Nephron progenitor cell (in vitro differentiated cells): ENCODE measurements at places on chromosomes 5 and 9.

- DNase-seq, result no peak
These were observed 103.5 kb upstream of the NR3C1 start for GRCh38 chr5:143506836-143507552.

GRCh38 chr5:74684900-74685851 lies at the start of gene HEXB:
HEXB (plus strand) TSS chr5:74685233; CDS start chr5:74685261, 28 bp downstream.
- DNase-seq, result peak; percentile 85

DNA sequence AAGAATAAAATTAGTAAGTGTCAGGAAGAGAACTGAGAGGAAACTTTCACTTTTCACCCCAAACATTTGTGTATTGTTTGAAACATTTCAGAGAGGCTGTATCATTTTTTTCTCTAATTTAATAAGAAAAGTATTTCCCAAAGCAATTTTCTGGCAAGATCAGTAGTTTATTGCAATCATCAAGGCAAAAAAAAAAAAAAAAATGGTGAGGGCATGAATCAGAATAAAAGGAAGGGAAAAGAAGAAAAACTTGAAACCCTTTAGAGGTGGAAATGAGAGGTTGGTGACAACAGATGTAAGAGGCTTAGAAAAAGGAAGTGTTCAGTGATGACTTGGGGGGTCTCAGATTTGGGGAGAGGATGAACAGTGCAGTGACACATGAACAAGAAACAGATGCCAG lies 13.3 kb downstream of the SHC3 start:
- no peak for DNase-seq

- no peak for DNase-seq
These were observed 27.5 kb downstream of the ADRB2 start for GRCh38 chr5:148853868-148854267.

DNA sequence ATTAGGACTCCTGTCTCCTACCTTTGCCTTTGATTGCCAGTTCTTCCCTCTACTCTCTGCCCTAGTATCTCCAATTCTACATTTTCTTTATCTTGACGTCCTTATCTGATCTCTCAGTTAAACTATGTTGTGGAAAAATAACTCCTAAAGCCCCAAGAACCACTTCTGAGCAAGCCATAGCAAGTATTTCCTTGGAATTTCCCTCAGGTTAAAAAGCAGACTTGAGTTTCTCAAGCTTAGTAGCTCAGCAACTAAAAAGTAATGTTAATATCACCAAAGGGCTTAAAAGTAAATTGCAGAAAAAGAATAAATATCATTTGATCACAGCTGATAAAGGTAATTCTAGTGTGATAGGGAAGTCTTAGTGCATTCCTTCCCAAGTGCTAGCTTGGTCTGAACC lies 13.2 kb upstream of the HSPB3 start:
- DNase-seq, result no peak

- DNase-seq, result no peak
These were observed 34.9 kb downstream of the GABRA6 start for GRCh38 chr5:161720460-161720859.

- DNase-seq, result no peak
These were observed 180.6 kb downstream of the MACROH2A1 start for GRCh38 chr5:135218486-135218755.

- no peak for DNase-seq
These were observed 38.7 kb downstream of the NEURL1B start for GRCh38 chr5:172679628-172680212.

- DNase-seq, result no peak
These were observed 29.8 kb downstream of the VAV2 start for GRCh38 chr9:133962341-133962740.

- DNase-seq, result no peak
These were observed 28.7 kb upstream of the ECM2 start for GRCh38 chr9:92564504-92564903.

DNA sequence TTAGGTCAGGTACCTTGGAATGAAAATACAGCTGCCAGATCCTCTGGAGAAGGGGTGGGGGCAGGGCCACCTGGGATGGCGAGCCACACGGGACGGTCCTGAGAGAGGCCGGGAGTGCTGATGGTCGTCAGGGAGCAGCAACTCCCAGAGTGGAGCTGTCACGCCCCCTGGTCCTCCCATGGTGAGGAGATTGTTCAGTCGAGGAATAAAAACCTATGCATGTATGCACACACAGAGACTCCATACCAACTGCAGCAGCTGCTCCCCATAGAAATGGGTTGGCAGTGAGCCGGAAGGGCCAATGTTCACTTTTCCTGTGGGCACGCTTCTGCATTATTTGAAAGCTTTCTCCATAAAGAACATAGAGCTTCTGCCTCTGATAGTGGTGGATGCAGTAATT lies 45.2 kb upstream of the SEMA4D start:
- no peak for DNase-seq

DNA sequence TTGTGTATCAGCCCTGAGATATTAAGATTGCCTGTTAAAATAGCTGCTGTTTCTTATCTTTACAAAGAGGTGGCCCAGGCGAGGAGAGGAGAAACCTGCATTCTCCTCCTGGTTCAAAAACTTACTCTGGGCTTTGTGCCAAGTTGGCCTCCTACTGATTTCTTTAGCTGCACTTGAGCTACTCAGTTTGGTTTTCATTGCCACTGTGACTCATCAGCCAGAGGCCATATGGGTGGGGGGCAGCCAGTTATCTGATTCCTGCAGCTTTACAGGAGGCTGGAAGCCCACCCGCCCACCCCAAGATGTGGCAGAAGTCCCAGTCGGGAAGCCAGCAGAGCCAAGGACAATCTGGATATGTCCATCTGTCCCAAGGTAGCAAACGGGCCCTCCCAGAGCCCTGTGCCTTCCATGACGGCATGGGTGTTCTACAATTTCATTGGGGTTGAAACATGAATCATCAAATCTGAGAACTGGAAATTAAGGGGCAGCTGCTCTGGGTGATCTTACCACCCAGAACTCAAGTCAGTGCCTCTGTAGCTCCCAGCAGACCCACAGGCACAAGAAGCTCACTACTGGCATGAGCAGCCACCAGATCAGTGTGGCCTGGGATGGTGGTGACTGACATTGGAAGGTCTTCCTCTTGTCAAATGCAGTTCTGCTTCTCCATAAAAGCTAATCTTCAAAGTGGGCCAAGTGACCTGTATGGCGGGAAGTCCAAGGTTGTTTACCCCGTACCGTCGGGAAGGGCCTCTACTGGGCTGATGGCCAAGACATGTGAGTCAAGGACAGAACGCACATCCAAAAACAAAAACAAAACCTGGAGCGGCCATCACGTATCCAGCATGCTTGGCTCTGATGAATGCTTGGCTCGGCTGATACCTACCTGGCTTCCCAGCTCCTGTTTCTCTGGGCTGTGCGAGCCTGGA lies 15.6 kb downstream of the FCN2 start:
- no peak for DNase-seq

- no peak for DNase-seq
These were observed 144.5 kb downstream of the GCNT1 start for GRCh38 chr9:76603448-76603895.

DNA sequence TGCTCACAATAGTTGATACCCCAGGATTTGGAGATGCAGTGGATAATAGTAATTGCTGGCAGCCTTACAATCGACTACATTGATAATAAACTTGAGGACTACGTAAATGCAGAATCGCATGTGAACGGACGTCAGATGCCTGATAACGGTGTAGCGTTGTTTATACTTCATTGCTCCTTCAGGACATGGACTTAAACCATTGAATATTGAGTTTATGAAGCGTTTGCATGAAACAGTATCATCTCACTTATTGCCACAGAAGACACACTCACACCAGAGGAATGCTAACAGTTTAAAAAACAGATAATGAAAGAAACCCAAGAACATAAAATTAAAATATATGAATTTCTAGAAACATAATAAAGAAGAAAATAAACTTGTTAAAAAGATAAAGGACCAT lies 101.6 kb downstream of the GABBR2 start:
- no peak for DNase-seq

- no peak for DNase-seq
These were observed 159.7 kb upstream of the VLDLR start for GRCh38 chr9:2461892-2462291.

DNA sequence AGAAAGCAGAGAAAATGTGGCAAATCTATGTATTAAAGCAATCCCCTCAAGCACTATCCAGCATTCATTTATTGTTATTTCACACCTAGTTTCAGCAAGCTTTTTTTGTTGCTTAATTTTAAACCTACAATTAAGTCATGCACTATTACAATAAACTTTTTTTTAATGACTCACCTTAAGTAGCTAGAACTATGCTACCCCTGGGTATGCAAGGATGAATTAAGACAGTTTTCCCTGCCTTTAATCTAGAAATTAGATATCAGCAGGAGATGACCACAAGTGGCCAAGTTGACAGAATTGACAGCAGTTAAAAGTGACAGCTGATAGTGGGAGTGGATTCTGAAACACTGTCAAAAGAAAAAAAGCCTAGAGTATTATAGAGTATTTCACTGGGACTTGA lies 20.0 kb downstream of the ITGA1 start:
- DNase-seq, result no peak

- DNase-seq, result no peak
These were observed 967 bp downstream of the ANKRD31 start for GRCh38 chr5:75235711-75236110.

- DNase-seq, result no peak
These were observed 60.8 kb downstream of the TTLL11 start for GRCh38 chr9:122032346-122032745.

- no peak for DNase-seq
These were observed 3.0 kb upstream of the UBE2R2 start for GRCh38 chr9:33813712-33814641.

DNA sequence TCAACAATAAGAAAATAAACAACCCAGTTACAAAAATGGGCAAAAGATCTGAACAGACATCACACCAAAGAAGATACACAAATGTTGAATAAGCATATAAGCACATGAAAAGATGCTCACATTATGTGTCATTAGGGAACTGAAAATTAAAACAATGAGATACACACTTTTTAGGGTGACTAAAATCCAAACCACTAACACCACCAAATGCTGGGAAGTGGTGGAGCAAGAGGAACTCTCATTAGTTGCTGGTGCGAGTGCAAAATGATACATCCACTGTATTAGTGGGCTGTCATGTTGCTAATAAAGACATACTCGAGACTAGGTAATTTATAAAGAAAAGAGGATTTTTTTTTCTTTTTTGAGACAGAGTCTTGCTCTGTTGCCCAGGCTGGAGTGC lies 329.1 kb downstream of the TMEM38B start:
- no peak for DNase-seq

GRCh38 chr5:110790673-110791072 lies 51.9 kb downstream of the SLC25A46 start:
- no peak for DNase-seq

GRCh38 chr5:126656401-126657007 lies 55.8 kb downstream of the PHAX start:
- DNase-seq, result peak; percentile 31

GRCh38 chr5:169988206-169988605 lies 7.9 kb upstream of the INSYN2B start:
- no peak for DNase-seq

GRCh38 chr5:78399116-78399515 lies 38.7 kb downstream of the SCAMP1 start:
- DNase-seq, result no peak

- no peak for DNase-seq
These were observed 118.2 kb downstream of the BOD1 start for GRCh38 chr5:173498286-173498685.

DNA sequence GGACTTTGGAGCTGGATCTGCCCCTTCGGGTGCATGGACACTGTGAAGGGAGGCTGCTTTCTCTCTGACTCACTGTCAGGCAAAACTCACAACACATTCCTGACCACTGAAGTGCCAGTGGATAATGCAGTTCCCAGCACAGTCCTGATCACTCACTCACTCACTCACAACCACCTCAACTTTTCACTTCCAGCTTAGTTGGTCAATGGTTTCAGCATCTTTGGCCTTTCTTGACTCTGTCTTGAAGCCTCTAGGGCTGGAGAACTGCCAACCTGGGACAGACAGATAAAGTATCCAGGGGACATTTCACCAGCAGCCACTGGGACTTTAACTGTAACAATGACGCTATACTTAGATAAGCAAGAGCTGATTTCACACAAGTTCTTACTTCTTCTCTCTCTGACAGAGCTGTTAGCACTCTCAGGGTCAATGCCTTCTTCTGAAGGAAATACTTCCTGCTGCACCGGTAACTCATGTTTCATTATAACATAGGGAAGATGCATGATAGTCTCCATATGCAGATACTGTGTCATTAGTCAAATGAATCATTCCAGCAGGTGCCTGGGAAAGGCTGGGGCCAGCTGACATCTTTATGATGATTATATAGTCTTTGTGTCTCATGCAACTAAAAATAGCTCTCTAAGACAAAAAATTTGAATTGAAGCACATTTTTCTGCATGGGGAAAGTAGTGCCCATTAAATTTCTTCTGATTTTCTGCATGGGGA lies 499.0 kb downstream of the SEMA5A start:
- no peak for DNase-seq

DNA sequence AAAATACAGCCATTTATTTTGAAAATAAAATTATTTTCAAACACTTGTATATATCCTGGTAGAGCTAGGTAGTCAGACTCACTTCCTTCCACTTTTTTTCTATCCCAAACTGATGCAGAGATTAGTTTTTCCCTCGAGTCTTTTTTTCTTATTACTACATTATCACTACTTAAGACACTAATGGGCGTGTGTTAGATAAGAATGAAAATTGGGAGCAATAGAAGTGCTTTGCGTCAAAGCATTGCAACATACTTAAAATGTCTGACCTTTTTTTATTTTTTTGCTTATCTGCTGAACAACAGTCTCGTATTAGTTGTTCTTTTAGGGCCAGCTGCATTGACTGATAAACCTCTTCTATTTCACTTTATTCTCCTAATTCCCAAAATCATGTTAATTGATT lies 1278.7 kb downstream of the CDH12 start:
- DNase-seq, result no peak

DNA sequence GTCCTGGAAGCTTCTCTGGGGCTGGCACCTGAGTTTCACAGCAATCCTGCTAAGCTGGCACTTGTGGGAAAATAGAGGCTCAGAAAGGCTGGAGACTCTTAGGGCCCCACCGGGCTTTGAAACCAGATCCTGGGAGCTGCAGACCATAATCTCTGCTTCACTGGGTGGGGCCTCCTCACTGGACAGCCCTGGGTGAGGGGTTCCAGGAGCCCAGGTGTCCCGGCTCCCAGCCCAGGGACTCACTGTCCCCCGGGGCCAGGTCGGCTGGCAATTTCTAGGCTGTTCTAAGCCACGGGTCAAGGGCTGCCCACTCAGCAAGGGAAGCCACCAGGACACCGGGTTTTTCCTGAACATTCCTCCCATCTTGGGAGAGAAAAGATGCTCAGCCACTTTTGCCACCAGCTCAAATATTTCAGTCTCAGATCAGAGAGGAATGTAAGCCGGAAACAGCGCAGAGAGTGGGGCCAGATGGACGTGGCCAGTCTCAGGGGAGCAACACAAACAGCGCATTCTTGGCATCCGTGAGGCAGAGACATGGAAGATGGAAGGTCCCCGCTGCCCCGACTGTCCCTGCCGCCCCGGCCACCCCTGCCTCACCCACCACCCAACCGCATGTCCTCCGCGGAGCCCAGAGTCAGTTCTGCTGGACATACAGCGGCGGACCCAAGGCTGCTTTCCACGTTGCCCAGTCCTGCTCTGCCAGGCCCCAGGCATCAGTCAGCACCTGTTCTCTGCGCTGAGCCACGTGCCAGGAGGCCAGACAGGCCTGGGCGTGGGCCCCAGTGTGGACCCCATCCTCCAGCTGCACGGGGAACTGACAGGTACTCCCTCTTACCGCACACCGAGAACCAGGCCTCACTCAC lies 72.6 kb downstream of the VAV2 start:
- no peak for DNase-seq

GRCh38 chr5:157046041-157046440 lies 12.9 kb downstream of the HAVCR1 start:
- no peak for DNase-seq
